ENCODE measurements at places on chromosomes 2 and 18. TPM values are rescaled to one million over a fixed set of nuclear protein-coding genes. Genes with fewer than 3 reads are reported as not detected.

The SCTR gene
- not detected for polyA plus RNA-seq

The HNMT gene
- 1.5 TPM for polyA plus RNA-seq

The RAB27B gene
- polyA plus RNA-seq: 11.7 TPM

DNA sequence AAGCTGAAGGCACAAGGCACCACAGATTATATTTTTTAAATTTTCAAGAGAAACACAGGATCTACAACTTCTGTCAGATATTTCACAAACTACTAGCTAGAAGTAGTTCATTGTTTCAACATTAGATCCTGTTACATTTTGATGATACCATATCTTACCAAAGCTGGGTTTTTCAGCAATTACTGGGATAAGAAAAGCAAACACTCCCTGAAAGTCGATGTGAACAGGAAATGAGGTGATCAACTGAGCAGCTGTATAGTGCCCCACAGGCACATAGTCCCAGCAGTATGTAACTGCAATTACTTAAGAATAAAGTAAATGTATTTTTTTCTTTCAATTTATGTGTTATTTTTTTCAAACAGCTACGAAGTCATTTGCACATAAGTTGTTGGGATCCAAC lies 103.5 kb downstream of the DNER start:
- DNase-seq: no peak

DNA sequence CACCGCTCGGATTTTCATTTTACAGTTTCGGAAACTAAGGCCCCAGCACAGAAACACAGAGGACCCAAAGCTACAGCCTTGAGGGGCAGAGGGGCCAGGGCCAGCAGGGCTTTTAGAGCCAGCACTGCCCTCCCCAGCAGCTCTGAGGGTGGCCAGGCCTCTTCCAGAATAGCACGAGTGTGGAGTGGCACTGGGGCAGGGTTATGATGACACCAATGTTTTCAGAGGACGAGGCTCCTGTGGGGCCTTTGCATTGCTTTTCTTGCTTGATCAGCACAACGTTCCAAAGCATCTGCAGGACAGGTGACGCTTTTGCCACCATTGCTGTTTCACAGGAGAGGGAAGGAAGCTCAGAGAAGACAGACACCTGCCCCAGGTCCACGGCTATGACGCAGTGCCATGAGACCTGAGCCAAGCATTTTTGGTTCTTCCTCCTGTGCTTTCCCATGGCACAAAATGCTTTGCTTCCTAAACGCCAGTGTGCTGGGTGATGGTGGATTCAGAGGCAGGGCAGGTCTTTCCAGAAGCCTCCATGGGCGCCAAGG lies 126.9 kb downstream of the MBP start:
- no peak for DNase-seq

- DNase-seq: no peak
Measured at GRCh38 chr2:191176305-191176704, 25.5 kb upstream of the STAT4 start.

The ACMSD gene
- not detected for polyA plus RNA-seq

DNA sequence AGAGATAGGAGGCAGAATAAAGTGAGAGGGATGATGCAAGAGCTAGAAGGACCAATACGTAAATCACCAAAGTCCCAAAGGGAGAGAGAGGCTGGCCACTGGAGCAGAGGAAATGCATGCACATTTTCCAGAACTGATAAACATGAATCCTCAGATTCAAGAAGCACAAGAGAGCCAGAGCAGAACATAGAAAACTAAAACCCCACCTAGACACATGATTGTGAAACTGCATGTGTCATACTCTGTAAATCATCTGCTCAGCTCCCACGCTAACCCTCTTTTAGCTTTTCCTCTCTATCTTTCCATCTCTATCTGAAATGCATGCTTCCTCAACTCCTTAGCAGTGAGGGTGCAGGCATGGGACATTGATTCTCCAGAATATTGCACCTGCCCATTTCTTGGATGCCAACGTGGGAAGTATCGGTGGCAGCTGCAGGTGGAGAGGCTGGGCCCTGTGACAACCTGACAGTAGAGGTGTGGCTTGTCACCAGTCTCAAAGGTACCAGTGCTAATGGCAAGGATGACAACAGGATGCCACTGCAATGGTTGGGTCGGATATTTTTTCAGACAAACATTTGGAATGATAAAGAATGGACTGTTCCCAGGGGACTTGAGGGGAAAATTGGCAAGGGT lies 89.3 kb upstream of the OTOS start:
- DNase-seq: no peak

- DNase-seq: no peak
Measured at GRCh38 chr2:9738535-9739496, 104.5 kb upstream of the TAF1B start.

- DNase-seq: no peak
Measured at GRCh38 chr2:174796319-174796771, 32.1 kb upstream of the CHRNA1 start.

DNA sequence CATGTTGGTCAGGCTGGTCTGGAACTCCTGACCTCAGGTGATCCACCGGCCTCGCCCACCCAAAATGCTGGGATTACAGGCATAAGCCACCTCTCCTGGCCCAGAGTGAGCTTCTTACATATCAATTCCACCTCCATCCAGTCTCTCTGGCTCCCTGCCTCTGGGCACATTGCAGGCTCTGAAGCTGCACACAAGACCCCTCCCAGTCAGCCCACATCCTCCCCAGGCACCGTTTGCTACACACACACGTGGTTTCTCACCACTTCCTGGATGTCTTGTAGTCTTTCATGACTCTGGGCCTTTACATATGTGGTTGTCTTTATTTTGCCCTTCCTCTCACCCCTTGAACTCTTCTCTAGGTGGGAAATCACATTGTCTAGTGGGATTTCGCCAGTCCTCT lies 64.0 kb upstream of the CABLES1 start:
- DNase-seq: no peak

- no peak for DNase-seq
Measured at GRCh38 chr18:71011389-71011788, 722.5 kb downstream of the SOCS6 start.

The WDR12 gene
- polyA plus RNA-seq: 53.6 TPM

The DHRS9 gene
- polyA plus RNA-seq: 0.25 TPM

The TXNDC2 gene
- polyA plus RNA-seq: 0.06 TPM

DNA sequence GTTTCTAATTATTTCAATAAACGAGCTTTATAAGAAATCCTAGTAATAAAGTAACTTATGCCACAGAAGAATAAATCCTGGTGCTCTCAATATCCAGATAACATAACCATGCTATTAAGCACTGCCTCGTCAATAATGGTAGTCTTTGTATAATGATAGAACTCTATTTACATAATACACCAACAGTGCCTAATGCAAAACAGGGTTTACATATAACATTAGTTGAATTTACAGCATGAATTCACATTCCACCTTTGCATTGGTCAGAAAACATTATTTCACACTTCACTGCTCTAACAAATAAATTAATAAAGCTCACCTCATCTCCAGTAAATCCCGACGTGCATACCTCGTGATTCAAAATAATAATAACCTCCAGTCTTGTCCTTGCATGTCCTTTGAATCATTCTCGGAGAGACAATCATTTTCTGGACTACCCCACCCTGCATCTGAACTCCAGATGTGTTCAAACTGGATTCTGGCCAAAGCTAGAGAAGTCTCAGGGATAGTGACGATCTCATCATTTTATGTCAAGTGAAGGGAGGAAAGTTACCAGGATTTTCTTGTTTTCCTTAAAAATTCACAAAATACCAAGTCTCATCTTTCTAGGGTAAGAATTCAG lies 189.2 kb downstream of the NCKAP5 start:
- DNase-seq: no peak

The FBXO11 gene
- polyA plus RNA-seq: 53.2 TPM

- no peak for DNase-seq
Measured at GRCh38 chr2:203987959-203988358, 51.4 kb downstream of the ICOS start.

- no peak for DNase-seq
Measured at GRCh38 chr2:9299161-9300100, 92.8 kb downstream of the ASAP2 start.

Measured in A549 (cell line).